ENCODE measurements at places on chromosomes 11 and 22. TPM values are rescaled to one million over a fixed set of nuclear protein-coding genes. Genes with fewer than 3 reads are reported as not detected.
A peak's percentile ranks its signal among the peaks of the same experiment; 100 is the strongest.

Gene PDE2A
- 7.7 TPM for polyA plus RNA-seq

DNA sequence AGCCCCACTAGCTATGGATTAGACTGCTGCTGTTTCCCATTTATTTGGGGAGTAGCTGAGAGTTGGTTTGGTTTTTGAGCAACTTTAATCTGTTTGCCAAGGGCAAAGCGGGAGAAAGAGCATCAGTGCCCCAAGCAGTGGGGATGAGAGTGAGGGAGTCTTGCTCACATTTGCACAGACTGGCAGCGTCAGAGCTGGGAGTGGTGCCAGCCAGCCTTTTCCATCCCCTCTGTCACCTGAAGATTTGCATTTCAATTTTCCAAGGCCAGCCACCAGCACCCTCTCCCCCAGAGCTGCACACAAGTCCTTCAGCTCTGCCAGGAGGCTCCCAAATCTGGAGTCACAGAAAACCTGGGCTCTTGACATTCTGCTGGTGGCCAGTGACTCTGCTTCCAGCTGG lies 21.0 kb upstream of the UVRAG start:
- DNase-seq = no peak

DNA sequence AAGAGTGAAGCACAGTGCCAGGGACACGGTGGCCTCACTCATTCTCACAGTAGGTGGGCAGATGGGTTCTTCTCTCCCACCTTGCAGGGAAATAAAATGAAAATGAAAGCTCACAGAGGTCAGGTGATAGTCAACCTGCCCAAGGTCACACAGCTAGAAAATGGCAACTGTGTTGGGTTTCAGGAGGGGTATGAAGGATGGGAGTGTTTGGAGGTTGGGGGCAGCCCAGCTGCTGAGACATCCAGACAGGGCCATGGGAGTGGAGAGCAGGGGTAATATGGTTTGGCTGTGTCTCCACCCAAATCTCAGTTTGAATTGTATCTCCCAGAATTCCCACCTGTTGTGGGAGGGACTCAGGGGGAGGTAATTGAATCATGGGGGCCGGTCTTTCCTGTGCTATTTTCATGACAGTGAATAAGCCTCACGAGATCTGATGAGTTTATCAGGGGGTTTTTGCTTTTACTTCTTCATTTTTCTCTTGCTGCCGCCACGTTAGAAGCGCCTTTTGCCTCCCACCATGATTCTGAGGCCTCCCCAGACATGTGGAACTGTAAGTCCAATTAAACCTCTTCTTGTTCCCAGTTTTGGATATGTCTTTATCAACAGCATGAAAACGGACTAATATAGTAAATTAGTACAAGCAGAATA lies 247.0 kb downstream of the TENM4 start:
- no peak for DNase-seq

- no peak for DNase-seq
Measured at GRCh38 chr11:112206071-112206470, 20.2 kb upstream of the PTS start.

Gene MFRP
- not detected for polyA plus RNA-seq

DNA sequence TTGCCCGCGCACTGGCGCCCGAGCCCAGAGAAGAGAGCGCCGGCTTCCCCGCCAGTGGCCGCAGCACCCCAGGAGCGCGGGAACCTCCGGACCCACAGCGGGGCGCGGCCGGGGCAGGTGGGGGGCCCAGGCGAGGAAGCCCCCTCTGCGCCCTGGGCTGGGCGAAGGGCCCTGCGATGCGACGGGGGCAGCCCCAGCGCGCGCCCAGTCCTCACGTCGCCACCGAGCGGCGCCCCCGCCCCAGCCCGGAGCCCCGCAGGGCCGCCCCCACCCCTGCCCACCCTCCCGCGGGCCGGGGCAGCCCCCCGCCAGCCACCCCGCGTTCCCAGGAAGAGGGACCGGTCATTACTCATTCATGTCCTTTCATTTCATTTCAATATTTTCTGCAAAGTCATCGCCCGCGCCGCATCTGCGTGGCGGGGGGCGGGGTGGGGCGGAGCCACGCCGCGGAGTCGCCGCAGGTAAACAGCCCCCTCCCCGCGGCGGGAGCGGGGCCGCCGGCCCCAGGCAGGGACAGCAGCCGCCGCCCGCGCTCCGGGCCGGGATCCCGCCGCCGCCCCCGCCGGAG lies 673 bp upstream of the PANX2 start:
- no peak for DNase-seq

GRCh38 chr11:65978391-65979238 lies 17.1 kb downstream of the SART1 start:
- DNase-seq = no peak

GRCh38 chr22:41532908-41533825 lies 11.1 kb downstream of the POLR3H start:
- DNase-seq = peak; percentile 65

DNA sequence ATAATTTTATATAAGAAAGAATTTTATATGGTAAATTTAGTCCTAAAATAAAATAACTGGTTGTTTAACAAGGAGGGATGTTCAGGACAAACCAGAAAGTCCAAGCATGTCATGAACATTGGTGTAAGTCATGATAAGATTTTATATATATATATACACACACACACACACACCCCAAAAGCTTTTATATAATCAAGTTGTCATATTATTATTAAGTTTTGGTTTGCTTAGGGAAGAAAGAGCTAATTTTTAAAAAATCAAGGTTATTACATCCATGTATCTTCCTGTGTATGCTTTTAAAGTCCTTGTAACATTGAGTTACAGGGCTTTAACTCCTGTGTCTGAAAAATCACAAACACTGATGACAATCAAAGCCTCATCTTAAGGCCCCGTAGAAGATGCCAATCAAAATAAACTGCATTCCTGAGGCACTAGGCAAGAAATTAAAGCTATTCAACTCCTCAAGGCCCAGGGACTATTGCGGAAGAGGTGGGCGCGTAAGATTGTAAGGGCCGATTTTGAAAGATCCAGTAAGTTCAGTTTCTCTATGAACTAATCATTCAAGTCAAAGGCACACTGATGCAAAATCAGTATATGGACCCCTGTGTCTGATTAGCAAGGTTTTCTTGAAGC lies 16.8 kb downstream of the APOL6 start:
- DNase-seq = no peak

GRCh38 chr11:12838463-12839123 lies 164.4 kb downstream of the TEAD1 start:
- no peak for DNase-seq

DNA sequence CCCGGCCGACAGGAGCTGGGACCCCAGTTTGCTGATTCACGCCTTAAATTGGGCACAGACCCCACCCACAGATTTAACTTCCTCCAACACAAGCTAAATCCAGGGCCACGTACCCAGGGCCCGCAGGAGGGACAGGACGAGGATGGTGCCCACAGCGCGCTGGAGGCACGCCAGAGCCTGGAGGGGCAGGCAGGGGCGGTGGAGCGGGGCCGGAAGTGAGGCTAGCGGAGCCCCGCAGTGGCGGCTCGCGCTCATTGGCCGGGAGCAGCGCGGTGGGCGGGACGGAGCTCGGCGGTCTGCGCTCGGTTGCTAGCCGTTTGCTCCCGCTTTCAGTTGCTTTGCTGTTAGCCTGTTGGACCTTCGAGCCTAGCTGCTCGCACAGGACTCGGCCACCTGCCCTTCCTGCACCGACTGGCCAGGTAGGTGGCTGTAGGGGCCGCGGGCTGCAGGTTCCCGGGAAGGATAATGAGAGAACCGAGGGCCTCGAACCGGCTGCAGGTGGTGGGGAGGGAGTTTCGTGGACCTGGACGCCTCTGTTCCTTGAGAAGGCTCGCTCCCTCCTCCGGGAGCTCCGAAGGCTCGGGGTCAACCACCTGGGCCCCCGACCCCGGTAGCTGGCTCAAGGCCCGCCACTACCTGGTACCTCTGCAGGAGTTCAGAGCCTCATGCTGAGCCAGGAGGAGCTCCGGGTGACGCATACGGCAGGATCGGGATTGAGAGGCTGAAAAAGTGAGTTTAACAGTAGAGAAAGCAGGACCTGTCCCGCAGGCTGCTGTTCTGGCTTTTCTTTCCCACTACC lies at the start of gene CCDC134:
Gene CCDC134 (plus strand): TSS at position 332 of the 799 bp plus-strand sequence. CDS start 8,212 bp downstream, outside the sequence.
- peak; percentile 93 for DNase-seq

DNA sequence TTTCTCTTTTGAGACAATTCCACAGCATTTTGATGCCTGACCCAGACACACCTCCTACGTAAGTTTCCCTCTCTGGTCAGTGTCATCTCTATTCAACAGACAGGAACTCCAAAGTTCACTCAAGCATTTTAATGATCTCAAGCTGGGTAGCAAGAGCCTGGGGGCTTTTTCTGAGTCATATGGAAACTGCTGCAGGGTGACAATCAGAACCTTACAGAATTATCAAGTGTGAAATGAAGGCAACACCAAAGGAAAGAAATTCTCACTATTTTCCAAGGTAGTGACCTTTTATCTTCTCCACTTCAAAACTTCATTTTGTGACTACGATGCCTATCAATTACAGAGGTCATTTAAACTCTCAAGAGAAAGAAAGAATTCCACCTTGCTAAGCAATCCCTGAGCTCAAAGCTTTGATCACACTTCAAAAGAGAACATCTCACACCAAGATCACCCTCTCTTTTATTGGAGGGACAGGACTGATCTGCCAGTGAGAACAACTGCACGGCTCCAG lies 229.0 kb upstream of the ZC3H12C start:
- no peak for DNase-seq

Gene SCUBE2
- 4.2 TPM for polyA plus RNA-seq

DNA sequence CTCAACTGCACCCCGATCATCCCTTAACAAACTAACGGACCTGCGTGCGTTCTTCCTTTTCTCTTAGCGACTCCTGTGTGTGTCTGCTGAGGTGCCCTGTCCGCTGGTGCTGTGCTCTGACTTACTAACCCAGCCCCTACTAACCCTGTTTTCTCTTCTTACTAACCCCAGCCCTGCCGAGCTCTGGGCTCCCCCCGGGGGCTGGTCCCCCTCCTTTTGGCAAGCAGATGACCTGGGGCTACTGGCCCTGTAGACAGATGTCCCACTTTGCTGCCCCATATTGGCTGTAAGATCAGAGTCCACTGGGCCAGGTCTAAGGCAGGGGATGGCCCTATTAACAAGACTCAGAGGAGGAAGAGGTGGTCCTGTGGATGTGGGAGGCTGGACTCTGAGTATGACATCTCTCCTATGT lies 14.7 kb downstream of the MIAT start:
- DNase-seq = no peak

DNA sequence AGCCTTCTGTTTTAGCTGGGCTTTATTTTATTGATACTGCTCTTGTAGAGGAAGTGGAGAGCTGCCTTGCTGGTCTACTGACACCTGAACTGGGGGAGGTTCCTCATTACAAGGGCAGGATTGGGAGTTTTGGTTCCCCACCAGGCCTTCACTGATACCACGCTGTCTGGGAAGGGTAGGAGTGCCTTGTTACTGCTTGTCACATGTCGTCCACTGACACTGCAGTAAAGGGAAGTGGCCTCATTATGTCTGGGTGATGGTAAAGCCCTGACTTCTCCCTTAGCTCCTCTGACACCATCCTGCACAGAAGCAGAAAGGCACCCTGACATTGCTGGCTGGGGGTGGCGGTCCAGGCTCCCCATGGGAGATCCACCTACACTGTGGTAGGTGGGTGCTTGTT lies 38.7 kb upstream of the ELF5 start:
- no peak for DNase-seq

DNA sequence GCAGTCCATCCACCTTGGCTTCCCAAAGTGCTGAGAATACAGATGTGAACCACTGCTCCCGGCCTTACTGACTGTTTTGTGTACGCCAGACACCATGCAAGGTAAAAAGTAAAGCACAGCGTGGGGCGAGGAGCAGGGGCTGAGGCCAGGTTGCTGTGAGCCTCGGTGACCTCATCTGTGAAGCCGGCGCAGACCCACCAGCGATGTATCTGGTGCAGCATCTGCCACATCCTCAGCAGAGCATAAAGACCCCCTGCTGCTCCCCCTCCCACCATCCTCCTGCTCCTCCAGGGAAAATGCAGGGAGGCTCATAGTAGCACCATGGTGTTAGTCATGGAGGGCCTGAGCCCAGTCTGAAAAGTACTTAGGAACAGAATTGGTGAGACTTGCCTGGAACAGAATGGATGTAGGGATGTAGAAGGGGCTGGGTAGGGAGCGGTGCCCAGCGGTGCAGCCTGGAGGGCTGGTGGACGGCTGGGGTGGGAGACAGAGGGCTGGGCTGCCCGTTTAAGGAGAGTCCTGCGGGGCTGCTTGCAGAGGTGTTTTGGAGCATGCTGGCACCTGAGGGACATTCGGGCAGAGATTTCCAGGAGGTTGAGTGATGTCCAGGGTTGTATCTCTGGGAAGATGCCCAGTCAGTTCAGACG lies 462.4 kb downstream of the BRD1 start:
- no peak for DNase-seq

DNA sequence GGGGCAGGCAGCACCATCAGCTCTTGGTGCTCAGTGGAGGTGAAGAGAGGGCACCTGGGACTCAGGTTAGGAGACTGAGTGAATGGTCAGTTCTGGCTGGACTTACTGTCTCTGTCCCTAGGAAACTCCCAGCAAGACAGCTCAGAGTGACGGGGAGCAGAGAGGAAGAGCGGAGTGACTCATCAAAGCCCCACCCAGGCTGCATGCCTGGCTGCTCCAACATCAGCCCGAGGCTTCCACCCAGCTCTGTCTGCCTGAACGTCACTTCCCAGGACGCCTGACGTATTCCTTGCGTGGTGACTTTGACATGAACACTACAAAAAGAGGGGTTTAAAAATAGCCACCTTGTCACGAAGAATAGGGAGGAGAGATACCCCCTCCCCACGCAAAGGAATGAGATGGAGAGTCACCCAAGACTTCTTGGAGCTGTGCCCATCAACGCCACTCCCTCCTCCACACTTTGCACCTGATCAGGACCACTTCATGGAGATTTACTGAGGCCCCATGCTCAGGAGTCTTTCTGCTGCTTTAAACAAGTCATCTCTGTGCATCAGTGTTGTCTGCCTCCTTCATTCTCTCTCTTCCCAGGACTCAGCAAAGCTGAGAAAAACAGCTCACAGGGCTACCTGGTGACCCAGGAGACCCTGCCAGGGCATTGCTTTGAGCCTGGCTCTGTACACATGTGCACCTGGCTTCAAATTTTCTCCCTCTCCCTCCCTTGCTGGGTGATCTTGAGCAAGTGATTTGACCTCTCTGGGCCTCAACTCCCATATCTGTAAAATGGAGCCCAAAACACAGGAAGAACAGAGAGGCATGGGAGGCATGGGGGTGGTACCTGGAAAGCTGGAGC lies 83.1 kb downstream of the MN1 start:
- DNase-seq = no peak

GRCh38 chr11:72234920-72235319 lies 9.1 kb downstream of the PHOX2A start:
- DNase-seq = no peak

Gene MRGPRX3
- polyA plus RNA-seq = 0.18 TPM

- DNase-seq = peak; percentile 55
Measured at GRCh38 chr11:108009497-108010370, 1.0 kb downstream of the CUL5 start.

Gene TRIM29
- 20.7 TPM for polyA plus RNA-seq

Gene PRR5
- 9.1 TPM for polyA plus RNA-seq

GRCh38 chr22:32407312-32407711 lies 4.7 kb downstream of the RTCB start:
- DNase-seq = no peak

- DNase-seq = peak; percentile 18
Measured at GRCh38 chr11:76655501-76656049, 15.0 kb downstream of the LRRC32 start.

GRCh38 chr11:16412525-16413172 lies 56.3 kb upstream of the SOX6 start:
- DNase-seq = no peak

Gene OR4A16
- polyA plus RNA-seq = not detected

Gene MGAT3
- polyA plus RNA-seq = 6.0 TPM

- no peak for DNase-seq
Measured at GRCh38 chr22:37632174-37633088, 7.0 kb upstream of the SH3BP1 start.

All from lung (tissue), 17 donors.